ENCODE measurements at places on chromosomes 5 and 9.
A peak's percentile ranks its signal among the peaks of the same experiment; 100 is the strongest.

DNA sequence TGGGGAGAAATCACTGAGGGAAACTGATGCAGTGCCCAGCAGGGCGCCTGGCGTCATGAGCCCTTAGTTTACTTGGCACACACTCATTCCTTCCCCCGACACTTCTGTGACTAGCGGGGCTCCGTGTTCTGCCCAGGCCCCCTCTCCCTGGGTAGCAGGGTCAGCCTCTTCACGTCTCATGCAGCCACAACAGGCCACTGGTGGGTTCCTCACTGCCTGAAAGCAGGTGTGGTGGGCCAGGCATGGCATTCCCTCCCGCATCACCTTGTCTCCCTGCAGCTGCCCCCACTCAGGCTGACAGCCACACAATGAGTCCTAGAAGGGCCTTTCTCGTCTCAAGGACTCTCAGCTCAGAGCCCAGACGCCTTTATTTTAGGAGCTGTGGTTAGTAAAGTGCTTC, 51.1 kb upstream of the CPLX2 start:
- DNase-seq = no peak

- DNase-seq = no peak
Measured at GRCh38 chr5:101675510-101676219, 620.4 kb downstream of the SLCO4C1 start.

- no peak for DNase-seq
Measured at GRCh38 chr5:175821790-175822211, 49.6 kb upstream of the CPLX2 start.

GRCh38 chr9:126490214-126490631, 123.5 kb upstream of the LMX1B start:
- DNase-seq = no peak

- DNase-seq = no peak
Measured at GRCh38 chr9:13013991-13014883, 239.4 kb downstream of the LURAP1L start.

DNA sequence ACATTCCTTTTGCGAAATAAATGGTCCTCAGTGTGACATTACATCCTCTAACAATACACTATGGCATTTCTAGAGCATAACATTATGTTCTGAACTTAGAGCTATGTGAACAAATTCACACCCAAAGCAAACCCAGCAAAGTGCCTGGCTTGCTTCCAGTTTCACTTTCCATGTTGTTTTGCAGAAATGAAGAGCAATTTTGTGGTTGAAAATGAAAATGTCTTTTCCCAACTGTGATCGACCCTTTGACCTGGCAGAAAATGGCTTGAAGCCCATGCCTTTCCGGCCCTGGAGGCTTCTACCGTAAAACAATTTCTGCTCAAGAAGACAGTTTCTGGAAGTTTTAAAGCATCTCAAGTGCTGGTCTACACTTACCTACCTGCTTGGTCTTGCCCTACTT, 344.7 kb upstream of the RGMB start:
- DNase-seq = no peak

GRCh38 chr5:159826351-159827214, 89.7 kb upstream of the ADRA1B start:
- peak; percentile 71 for DNase-seq

- no peak for DNase-seq
Measured at GRCh38 chr5:94810281-94810680, 191.8 kb downstream of the SLF1 start.

DNA sequence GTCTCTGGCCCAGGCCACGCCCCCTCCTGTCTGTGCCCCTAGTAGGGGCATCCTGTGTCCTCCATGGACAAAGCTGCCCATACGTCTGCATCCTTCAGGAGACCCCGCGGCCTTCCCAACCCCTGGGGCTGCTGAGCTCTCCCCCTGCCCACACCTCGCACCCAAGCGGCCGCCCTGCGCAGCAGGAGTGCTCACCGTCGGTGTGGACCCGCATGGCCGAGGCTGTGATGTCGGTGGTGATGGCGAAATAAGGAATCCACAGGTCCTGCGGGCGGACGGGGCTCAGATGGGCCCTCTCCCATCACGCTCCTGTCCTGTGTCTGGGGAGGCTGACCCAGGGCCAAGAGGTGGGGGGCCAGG, 4.8 kb upstream of the NSMF start:
- DNase-seq = no peak

GRCh38 chr9:130244548-130245165, 20.9 kb upstream of the HMCN2 start:
- DNase-seq = no peak

DNA sequence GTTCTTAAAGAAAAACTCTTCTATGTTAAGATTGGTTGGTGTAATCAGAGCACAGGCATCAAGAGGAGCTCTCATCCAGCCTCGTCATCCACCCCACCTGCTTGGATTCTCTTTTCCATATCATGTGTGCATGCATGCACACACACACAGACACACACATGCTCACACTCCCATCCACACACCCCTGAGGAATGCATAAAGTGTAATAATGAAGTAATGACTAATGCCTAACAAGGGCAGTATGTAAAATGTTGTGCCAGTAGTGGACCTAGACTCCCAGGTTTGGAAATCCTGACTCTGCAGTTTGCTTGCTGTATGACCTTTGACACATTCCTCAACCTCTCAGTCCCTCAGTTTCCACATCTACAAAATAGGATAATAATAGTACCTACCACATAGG, 280.0 kb upstream of the ANKRD55 start:
- no peak for DNase-seq

DNA sequence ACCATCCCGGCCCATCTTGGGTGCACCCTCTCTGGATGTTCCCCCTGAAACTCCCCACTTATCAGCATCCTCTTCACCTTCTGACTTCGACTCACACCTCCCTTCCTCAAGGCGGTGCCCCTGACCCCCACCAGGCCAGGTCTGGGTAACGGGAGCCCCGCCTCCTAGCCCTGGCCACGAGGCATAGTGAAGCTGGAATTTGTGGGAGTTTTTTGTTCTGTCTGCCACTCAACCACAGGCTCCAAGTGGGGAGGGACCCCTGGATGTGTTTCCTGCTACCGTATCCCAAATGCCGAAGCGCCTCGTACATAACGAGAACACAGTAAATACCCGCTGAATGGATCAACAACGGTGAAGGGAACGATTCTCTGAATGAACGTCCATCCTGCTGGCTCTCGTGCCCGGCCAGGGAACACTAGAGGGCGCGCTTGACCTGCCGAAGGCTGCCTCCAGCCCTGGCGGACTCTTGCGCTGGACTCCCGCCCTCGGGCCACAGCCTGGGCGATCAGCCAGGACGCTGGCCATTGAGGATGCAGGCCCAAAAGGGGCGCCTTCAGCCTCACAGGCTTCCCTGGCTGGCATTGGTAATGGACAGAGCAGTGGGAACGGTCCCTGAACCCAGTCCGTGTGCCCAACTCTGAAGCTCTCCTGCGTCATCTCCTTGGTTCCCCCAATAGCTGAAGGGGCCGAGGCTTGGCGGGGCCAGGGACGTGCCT, 47.3 kb upstream of the PHYKPL start:
- no peak for DNase-seq

DNA sequence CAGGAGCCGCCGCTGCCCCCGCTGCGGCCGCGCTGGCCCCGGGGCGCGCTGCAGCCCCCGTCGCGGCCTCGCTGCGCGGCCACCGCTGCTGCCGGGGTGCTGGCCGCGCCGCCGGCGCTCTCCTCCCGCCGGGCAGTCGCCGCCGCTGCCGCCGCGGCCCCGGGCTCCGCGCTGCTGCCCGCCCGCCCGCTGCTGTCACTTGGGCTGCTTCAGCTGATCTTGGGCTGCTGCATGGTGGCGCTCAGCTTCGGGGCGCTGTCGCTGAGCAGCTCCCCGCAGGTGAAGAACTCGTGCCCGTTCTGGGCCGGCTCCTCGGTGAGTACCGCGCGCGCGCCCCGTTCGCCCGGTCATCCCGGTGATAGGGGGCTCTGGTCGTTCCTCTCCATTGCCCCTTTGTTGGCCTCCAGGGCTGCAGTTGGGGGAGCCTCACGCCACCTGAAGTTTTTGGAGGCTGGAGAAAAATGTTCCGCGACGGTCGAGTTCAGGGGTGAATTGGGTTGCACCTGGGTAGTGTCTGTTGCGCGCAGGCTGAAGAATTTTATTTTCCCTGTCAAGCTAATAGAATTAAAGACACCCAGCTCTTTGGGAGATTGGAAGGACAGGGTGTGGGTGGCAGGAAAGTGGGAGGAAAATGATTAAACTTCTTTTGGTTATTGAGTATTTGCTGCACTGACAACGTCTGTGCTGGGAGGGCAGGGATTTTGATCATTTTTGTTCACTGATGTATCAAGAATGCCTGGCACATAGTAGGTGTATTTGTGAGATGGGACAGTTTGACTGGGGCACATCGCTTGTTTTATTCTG, 596 bp downstream of the ENTREP1 start:
- no peak for DNase-seq

- peak; percentile 18 for DNase-seq
Measured at GRCh38 chr9:36728651-36729520, 156.2 kb downstream of the MELK start.

DNA sequence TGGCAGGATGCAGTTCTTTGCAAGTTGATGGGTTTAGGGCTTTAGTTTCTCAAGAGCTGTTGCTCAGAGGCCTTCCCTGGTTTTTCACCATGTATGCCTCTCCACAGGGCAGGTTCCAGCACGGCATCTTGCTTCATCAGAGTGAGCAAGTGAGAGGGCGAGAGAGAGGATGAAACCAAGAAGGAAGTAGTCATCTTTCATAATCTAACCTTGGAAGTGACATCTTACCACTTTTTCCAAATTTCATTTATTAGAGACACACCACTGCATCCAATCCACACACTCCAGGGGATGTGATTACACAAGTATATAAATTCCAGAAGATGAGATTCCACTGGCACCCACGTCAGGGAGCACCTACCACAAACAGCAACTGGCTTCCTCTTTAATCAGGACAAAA, 294.4 kb downstream of the MARCHF11 start:
- DNase-seq = peak; percentile 27

DNA sequence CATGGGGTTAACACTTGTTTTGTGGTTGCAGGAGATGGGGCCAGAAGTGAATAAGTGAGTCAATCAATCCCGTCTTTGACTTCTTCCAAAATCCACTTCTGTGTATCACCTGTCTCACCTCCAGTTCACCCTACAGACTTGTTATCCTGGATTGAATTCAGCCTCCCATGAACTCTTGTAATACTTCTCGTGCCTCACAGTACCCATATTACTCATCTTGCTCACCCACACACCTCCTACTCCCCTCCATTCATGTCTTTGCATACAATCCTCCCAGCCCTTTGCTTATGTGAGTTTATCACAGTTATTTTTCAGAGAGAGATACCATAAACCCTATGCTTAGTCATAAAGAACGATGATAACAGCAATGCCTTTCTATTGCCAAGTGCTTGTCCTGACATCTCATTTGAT, 52.9 kb upstream of the PAPPA start:
- DNase-seq = peak; percentile 99

DNA sequence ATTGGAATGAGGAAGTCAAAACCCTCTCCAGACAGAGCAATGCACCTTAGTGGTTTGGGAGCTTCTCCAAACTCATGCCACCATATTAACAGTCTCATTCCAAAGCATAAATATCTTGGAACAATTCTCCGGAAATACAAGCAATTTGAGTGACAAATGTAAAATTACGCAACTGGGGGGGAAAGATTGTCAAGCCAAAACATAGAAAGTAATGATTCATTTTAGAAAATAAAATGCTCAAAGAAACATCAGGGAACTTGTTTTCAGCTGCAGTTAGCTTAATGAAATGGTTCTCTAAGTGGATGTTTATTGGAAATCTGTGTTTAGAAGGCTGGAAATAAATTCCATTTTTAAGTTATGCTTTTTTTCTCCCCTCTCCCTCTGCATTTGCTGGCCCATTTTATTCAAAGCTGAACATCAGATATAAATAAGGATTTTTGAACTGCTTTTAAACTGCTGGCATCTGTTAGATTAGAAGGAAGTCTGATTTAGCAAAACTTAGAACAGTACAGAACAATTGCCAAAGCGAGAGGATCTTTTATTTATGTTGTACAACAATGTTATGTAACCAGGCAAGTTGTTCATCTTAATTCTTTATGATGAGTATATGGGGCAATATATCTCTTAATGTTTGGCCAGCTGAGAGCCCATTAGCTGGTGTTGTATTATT, 551.9 kb downstream of the PRELID2 start:
- no peak for DNase-seq

DNA sequence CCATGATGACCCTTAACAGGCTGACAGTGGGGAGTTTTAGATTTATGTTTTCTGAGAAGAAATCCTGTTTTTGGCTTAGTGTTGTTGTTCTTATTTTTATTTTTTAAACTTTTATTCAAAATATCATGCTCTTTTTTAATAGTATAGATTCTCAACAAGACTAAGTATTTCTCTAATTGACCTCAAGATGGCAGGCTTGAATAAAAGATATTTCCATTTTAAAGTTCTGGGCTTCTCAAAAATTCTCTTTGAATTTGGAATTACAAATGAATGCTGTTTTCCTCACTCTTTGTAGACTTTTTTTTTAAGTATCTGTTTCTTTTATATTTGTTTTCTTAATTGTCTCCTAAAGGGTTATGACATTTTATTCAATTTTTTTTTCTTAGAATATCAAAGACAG, 50.0 kb upstream of the SH3GL2 start:
- no peak for DNase-seq

DNA sequence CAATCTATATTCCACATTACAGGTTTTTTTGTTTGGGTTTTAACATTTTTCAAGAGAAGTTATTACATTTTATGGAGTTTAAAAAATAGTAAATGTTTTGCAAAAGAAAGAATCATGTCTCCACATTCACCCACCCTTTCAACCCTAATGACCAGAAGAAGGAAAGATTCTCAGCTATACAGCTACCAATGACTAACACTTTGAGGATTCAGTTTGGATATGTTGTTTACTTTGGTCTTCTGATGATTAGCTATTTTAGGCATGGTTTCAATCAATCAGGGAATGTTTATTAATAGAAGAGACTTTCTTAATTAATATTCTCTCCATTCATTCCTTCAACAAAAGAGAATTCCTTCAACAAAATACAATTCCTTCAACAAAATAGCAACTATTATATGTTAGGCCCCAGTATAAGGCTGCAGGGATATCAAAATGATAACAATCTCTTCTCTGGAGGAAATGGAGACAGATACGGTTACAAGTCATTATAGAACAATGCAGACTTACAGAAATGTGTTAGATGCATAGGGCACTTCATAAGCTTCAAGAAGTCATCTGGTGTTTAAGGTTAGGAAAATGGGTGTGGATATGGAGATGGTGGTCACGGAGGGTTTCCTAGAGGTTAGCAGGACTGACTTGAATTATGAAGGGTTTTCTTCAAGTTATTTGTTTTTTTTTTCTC, 9.3 kb upstream of the NR3C1 start:
- DNase-seq = no peak

DNA sequence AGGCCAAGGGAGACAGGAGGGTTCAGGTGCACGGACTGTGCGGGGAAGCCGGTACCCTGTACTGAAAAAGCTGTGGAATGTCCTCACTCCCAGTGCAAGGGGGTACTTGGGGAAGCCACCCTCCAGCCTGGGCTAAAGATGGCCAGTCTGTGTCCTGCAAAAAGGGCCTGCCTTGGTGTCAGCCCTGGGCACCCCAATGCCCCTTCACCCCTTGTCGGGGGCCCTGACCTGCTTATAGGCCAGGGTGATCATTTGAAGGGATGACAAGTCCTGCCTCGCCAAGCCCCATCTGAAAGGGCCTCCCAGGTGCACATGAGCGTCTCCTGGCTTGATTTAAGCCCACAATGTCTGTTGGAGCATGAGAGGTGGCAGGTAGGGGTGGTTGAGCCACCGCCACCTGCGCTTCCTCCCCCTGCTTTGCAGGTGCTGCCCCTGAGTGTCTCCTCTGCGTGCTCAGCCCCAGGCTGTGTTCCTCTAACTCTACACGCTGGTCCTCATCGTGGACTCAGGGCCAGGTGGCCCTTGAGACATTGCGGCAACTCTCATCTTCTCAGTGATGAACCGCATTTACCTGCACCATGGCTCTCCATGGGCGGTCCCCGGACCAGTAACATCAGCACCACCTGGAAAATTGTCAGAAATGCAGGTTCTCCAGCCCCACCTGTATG, 97.0 kb downstream of the ANKRD33B start:
- DNase-seq = no peak
